ENCODE measurements at places on chromosomes 5 and 9.

DNA sequence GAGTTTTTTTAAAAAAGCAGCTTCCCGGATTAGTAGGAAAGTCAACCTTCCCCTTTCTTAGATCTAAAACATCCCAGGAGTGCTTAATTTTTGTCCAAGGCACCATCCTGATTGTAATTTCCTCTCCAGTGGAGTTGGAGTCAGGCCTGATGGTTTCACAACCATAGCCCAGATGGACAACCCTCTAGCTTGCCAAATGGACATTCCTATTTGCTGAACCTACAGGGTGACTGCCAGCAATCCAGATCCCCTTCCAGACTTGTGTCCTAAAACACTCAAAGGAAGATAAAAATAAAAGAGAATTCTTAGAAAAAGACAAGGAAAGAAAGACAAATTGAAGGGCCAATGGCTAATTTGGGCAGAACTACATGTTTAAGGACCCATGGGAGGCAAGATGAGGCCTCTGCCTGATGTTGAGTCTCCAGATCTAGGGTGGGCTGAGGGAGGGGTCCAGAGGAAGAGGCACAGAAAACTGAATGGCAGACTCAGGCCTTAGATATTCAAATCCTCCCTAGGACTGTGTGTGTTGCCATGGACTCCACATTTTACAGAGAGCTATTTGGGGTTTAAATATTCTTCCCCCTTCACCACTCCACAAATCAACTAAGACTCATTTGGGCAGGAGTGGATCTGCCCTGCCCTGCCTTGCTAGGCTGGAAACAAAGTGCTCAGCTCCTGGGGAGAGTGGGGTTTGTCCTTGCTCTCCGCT, 38.5 kb upstream of the SLC44A1 start:
- DNase-seq, result no peak

DNA sequence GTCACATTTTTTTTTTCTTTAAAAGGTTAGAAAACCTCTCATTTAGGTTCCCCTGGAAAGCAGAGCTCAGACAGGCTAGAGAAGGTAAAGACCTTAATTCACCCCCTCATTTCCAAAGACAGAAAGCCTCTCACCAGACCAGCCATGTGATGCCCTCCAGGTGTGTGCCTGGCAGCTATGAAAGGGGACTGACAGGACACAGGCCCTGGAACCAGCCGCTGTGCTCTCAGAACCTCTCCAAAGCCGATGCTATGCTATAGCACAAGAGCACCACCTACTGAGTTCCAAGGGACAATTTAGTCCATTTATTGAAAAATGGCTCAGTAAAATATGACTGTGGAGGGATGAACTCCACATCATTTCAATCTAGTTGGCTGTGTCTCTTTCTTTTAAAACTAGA, 48.8 kb downstream of the FANCC start:
- DNase-seq, result no peak

DNA sequence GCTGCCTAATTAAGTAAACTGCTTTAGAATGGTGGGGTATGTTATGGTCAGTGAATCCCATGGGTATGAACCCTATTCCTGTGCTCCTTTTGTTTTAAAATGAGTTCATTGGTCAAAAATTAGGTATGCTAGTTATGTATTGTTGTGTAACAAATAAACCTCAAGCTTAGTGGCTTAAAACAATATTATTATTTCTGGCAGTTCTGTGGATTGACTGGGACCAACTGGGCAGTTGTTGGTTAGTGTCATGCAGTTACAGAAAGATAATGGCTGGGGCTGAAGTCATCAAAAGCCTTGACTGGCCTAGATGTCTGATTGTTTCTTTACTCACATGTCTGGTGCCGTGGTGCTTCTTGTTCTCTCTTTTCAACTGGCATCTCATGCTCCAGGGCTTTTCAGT, 8.9 kb upstream of the PTAR1 start:
- no peak for DNase-seq

- no peak for DNase-seq
Measured at GRCh38 chr5:88734191-88734640, 148.8 kb downstream of the MEF2C start.

DNA sequence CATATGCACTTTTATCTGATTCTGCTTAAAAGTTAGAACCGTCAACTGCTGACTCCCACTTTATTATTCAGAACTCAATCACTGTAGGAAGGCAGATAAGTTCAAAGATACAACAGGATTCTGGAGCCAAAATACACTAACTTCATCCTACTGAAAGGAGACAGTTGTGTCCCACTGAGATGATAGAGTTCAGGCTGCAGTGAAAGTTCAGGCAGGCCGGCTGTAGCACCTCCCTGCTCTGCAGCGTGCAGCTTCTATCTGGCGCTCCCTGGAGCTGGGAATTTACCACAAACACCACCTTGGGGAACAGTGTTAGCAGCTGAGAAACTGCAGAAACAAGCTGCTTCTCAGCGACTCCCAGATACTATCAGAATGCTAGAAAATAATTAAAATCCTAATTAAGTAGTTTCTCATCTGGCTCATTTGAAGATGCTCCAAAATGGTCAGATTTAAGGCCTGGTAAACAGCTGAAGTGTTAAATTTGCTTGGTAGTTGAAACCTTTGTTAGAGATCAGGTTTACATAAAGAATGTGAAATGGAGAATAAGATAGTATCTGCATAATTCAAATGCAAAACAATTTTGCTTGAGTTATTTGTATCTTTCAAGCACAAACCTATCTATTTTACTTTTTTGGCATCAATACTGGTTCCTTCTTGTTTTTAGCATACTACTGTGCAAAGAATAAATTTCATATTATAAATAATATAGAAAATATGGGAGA, 52.3 kb upstream of the CNTLN start:
- no peak for DNase-seq

GRCh38 chr9:108316630-108317029, 539.2 kb downstream of the ACTL7B start:
- no peak for DNase-seq

- DNase-seq, result no peak
Measured at GRCh38 chr5:59158637-59159391, 575.9 kb downstream of the RAB3C start.

DNA sequence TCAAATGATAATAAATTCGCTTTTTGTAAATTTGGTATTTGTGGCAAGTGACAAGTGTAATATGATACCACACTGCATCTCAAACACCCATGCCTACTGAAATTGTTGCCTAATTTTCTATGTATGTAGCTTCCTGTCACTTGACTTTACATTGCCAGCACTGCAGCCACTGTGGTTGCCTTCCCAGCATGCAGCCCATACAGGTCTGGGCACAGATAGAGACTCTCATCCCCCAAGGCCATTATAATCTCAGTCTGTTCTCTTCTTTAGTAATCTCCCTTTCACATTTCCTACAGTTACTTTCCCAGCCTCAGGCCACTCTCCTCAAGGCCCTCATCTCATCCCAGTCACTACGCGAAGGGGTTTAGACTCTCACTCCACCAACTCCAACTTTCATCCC, 1200.6 kb downstream of the PTPRD start:
- no peak for DNase-seq

DNA sequence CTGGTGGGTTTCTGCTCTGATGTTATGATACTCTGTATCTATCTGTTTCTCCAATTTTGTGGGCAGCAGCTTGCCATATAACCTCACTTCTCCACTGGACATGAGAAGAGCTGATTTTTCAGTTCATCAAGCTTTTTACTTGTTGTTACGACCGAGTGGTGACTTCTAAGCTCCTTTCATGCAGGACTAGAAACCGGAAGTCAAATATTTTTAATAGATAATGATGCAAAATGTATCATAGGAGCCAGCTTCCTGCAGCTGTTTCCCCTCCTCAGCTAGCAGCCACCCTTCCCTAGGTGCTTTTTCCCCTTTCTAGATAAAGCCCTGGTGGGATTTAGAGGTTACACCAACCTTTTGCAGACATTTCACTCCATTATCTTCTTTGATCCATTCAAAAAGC, 17.0 kb upstream of the ADAM19 start:
- no peak for DNase-seq

DNA sequence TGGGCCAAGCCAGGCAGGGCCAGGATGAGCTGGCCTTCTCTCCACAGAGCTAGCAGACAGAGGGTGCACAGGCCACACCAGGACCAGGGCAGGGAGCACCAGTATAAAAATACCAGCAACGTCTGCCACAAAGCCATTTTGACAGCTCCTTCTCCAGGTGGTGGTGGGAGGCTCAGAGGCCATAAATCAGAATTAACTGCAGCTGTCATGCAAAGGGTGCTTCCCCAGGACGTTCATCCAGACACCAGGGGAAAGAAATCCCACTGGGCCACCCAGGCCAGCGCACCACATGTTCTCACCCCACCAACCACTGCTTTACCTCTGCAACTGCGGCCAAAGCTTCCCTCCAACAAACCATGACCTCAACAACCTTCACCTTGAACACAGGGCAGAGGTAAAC, 403.7 kb upstream of the TRPC7 start:
- DNase-seq, result no peak

GRCh38 chr9:114407889-114408288, 20.1 kb upstream of the AKNA start:
- DNase-seq, result no peak

DNA sequence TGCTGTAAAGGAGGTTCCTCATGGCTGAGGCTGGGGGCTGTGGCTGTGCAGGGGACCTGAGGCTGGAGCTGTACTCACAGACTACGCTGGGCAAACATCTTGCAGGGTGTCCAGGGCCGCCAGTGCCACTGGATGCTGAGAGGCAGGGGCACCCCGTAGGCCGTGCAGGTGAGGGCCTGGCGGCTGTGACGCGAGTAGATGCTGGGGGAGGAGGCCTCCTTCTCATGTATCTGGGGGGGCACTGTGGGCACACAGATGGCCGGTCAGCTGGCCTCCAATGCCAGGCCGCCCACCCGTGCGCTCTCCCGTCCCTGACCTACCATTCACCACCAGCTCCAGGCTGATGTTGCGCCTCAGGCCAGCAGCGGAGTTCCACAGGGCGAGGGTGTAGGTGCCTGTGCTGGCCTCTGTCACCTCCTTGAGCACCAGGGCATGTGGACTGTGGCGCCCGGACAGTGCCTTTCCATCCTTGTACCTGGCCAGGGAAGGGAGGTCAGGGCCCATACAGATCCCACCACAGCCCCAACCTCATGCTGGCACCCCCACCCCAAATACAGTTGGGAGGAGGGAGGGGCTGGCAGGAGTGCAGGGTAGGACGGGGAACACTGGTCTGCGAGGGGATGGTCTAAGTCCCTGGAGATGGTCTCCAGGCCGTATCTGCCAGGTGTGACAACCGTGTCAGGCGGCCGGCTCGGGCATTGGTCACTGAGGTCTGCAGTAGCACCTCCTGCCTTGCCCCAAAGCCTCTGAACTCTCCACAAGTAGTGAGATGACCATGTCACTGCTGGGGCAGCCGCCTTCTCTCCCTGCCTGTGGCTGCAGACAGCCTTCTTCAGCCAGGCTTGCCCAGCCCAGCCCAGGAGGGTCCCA, 23.4 kb downstream of the FLT4 start:
- no peak for DNase-seq

DNA sequence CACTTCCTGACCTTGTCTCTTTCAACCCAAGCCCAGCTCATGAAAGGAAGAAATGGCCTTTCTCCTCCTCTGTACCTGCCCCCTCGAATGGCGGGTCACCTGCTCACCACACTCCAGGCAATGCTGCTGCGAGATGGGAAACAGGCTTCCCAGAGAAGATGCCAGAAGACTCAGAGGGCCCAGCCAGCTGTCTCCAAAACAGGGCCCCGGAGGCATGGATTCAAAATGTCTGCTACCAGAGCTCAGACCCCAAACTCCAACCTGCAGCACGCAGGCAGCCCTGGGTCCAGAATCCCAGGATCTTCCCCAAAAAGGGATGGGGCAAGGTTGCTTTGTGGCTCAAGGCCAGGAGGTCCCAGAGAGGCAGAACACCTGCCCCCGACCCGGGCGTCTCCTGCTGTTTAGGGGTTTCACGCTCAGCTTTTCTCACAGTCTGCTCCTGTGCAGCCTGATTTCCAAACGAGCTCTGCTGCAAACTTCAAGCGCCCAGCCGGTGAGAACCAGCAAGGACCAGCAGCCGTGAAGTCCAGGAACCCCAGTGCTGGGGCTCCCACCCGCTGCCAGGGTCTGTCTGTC, 42.5 kb downstream of the VAV2 start:
- no peak for DNase-seq

DNA sequence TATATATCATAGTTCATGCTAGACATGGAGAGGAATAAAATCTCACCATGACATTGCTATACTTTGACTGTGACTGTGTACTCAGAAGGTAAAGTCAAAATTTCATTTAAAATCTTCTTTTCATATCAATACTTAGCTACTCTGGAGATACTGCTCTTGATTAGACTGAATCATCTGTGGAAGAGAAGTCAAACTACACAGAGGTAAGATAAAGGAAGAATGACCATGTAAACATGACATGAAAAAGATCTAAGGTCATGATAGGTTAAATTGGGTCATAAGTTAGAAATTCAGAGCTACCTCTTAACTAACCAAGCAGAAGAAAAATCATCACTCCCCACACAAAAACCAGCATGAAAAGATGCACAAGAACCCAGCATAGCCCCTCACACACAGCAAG, 44.8 kb upstream of the RLN1 start:
- DNase-seq, result no peak

Data from stimulated activated CD8-positive, alpha-beta memory T cell treated with anti-CD3 and anti-CD28 coated beads, Interleukin-12 subunit alpha, Interleukin-12 subunit beta, amount 100 ng/mL, for 4 hours (primary cell).